ENCODE measurements at places on chromosomes 7 and 10.

DNA sequence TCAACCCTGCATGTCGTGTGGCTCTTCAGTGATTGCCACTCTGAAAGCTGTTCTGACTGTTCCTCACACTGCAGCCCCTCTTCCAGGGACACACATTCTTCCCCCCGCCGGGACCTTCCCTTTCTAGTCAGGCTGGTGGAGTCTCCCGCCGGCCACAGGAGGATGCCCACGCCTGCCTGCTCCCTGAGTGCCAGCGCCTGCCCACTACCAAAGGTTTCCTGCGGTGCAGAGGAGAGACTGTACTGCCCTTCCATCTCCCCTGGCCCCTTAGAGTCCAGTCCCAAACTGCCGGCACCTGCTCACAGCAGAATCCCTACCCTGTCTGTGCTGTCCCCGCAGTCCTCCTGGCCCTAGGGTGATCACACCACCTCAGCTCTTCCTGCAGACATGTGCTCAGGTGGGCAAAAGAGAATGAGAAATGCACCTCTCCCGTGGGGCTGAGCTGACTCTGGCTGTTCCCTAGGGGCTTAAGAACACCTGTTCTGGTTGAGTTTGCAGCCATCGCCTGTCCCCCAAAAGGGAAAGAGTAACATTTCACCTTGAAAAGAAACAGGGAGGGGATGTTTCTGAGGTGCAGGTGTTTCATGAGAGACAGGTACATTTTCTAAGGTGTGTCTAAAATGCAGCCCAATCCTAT is 1.4 kb downstream of the PODXL start:
- no peak for DNase-seq

DNA sequence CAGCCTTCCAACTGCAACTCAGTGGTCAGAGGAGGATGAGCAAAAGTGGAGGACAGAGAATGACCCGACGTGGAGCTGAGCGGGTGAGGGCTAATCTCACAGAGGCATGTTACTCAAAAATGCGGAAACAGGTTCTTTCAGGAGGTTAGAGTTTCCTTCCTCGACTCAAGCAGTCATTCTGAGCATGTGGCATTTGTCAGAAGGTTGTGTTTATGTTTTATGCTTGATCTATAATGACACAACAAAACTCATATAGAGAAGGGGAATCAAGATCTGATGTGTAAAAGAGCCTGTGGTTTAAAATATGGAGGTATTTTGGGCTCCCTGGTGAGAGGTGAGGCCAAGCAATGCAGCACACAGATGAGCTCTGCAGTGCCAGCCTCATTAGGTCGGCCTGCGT is 311.4 kb downstream of the ADARB2 start:
- no peak for DNase-seq

GRCh38 chr10:17144032-17144431 is 14.4 kb upstream of the CUBN start:
- no peak for DNase-seq

DNA sequence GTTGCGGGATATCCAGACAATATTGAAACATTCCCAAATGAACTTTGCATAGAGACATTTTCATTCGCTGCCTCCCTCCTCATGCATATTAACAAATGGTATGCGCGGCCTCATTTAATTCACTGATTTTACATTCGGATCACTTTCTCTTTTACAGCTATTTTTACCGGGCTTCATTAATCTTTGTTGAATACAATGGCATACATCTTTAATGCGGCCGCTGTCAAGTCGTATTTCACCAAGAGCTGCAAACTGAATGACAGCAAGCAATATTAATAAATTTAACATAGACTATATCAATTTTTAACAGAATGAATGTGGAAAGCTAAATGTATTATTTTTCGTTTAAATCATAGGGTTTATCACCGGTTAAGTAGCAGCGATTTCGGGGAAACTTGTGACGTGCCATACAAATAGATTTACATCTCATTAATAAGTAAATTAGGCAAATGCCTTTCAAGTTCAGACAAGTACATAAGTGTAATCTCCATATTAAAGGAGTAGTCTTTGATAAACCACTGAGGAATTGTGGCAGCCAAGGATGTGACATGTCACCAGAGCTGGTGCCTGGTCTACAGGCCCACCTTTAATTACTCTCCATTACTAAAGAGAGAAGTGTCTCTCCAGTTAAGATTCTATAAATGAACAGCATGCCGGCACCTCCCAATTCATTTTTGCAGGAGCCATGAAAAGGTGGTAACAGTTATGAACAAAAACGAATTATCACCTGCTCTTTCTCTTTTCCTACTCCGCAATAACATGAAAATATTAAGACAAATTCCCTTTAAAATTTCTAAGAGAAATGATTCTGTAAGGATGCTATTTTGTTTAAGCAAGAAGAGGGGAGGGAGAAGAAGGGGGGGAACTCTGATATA is 568.9 kb upstream of the MKI67 start:
- DNase-seq: no peak

DNA sequence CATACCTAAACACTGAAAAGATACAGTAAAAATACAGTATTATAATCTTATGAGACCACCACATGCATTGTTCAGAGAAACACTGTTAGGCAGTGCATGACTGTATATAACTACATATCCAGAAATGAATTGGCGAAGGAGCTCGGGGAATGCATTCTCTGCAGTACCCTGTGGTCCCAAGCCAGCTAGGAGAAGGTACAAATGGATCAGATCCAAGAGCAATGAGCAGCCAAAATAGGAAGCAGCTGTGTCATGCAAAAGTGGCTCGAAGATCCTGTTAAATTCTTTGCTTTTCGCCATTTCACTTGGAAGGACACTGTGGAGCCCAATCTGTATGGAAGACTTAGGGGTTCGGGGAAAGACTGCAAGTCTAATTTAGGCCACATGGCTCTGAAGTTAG is 334.8 kb downstream of the TNS3 start:
- no peak for DNase-seq

DNA sequence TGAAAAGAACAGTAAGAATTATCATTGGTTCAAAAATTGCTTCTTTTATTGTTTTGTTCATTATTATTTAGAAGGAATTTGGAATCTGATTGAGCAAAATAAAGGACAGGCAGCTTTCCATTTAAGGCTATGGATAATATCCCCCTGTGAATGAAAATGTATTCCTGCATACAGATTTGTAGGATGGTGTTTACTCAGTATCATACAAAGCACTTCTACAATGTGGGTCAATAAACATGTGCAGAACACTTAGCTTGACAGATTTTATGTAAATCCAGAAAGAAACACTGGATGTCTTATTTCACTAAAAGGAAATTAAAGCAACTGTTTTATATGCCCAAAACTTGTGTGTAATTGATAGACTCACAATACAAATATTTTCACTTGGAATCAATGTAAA is 189.7 kb downstream of the THSD7A start:
- DNase-seq: peak; percentile 36

DNA sequence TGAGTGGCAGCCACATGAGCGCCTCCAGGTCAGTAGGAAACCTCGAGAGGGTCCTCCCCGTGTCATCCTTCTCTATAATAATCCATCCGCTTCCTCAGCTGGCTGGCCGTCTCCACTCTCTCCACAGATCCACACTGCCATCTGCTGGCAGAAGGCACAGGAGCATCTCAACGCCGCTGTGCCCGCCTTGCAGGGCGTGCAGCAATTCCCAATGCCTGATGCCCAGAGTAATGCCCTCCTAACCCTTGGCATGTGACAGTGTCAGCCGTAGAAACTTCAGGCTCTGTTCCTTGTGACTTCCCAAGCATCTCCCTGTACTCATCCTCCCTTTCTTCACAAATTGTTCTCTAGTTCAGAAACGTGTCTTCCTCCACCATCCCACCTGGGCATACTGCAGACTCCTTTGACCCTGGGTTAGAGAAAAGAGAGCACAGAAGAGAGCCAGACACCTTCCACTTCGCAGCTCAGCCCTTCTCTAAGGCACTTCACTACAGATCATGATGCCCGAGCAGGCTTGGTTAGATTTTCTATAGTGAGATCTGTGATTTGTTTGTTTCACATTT is 70.8 kb downstream of the XPNPEP1 start:
- peak; percentile 27 for DNase-seq

DNA sequence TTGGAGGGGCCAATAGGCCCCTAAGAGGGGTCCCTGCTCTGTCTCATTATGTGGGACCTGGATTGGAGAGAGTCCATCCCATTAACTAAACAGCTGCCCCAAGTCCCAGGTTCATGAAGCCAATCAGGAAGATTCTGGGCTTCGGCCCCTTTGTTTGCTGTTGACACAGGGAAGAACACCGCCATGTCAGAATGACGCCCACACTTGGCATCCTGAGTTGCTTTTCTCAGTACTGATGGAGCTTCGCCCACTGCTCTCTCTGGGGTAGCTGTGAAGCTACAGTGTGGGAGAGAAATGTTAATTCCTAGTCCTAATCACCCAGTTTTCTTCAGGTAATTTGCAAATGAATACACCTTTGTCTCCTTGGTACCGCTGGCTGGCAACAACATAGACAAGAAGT is 264.7 kb downstream of the GLRX3 start:
- DNase-seq: no peak

DNA sequence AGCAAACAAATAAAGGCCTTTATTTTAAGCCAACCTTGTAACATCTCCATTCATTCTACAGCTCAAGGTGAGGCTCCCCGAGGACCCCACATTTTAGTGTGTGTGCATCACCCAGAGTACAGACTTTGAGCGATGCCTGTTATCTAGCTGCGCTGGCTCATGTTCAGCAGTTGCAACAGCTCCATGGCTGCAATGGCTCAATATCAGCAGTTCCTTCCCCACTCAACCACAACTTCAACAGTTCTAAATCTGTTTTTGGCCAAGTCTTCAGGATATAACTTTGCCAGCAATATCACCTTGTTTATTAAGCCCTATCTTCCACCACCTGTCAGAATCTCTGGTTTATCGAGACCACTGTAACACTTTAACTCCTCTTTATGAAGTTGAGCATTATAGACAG is 95.8 kb downstream of the WNT2 start:
- DNase-seq: no peak

- peak; percentile 6 for DNase-seq
Observed at GRCh38 chr7:36473454-36474282, 84.0 kb downstream of the ANLN start.

DNA sequence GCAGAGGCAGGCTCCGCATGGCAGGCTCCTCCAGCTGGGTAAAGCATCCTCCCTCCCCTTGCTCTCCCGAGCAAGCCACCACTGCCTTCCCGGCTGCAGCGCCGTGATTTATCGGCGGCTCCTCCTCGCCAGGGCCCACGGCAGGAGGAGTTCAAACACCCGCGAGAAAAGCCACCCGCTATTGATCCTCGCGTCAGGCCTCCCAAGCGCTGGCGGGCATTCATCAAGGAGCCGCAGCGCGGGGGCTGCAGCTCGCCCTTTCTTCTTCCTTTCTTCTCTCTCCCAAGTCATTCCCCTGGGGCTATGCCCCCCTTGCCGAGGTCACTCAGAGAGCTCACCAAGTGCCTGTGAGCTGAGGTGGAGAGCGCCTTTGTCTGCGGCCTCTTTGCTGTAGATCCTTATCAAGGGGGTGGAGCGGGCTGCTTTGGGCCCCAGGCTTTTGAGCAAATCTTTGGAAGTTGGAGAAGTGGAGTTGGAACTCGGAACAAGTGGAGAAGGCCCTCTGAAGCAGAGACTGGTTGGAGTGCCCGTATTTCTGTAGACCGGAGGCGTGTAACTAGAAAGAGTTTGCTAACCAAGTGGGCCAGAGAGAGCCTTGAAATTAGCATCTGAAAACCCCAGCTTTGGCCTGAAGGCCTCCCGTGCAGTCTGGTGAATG is 107.2 kb upstream of the PPIF start:
- DNase-seq: no peak

- DNase-seq: no peak
Observed at GRCh38 chr7:139758388-139758787, 19.4 kb downstream of the HIPK2 start.

GRCh38 chr10:126243971-126244370 is 144.3 kb downstream of the ADAM12 start:
- no peak for DNase-seq

DNA sequence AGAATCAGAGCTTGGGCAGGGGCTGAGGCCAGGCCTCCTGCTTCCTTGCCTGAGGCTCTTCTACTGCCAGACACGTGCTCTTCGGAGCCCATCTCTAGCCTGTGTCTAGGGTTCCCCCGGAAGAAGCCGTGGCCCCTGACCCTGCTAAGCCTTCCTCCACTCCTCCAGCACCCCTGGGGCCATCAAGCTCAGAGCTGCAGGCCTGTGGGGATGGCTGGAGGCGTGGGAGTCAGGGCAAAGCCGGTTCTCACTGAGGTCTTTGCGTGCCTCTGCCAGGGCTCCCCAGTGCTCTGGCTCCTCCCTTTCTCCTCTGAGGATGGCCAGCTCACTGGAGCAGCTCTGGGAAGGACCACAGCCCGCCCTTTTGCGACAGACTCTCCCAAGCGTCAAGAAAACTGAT is 34.4 kb downstream of the GHRHR start:
- no peak for DNase-seq

GRCh38 chr7:137933270-137934017 is 68.4 kb downstream of the CREB3L2 start:
- DNase-seq: no peak

GRCh38 chr7:79462390-79462789 is 8.9 kb upstream of the MAGI2 start:
- DNase-seq: no peak

- no peak for DNase-seq
Observed at GRCh38 chr10:123284022-123284421, 129.8 kb downstream of the BUB3 start.

- no peak for DNase-seq
Observed at GRCh38 chr7:6071406-6071805, 40.2 kb downstream of the ANKRD61 start.

DNA sequence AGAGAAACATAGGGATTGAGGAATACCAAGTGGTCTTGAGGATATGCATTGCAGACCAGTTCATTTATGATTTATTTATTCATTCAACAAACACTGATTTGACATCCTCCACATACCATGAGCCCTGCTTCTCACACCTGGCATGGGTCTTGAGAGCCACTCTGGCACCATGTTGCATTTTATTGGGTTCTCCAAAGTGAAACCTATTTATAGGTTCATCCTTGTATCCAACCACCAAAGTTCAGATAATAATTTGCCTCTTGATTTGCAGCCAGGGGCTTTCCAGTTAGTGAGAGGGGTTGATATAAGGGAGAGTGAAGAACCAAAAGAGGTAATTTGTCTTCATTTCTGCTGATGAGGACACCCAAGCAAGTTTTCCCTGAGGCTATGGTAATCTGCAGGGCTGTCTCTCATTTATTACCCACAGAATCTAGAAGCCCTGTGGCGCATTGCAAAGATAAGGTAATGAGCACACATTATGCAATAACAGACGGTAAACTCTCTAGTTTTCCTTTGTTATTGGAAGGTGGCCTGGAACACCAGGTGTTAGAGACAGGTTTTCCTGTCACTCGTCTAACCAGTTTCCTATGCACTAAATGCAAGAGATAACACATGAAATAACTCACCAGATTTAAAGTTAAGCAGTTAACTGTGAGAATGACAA is 28.8 kb upstream of the ICA1 start:
- DNase-seq: peak; percentile 94

GRCh38 chr7:155864991-155865690 is 52.9 kb upstream of the SHH start:
- DNase-seq: no peak

GRCh38 chr10:69642747-69643146 is 12.7 kb downstream of the FAM241B start:
- no peak for DNase-seq

GRCh38 chr10:110827875-110828274 is 43.9 kb upstream of the PDCD4 start:
- DNase-seq: no peak

All from NCI-H748 treated with DMSO at 0.1 percent for 48 hours (cell line).